ENCODE measurements at places on chromosomes 5 and 9. TPM values are rescaled to one million over a fixed set of nuclear protein-coding genes. Genes with fewer than 3 reads are reported as not detected.

Gene ADGRD2
- not detected for total RNA-seq

DNA sequence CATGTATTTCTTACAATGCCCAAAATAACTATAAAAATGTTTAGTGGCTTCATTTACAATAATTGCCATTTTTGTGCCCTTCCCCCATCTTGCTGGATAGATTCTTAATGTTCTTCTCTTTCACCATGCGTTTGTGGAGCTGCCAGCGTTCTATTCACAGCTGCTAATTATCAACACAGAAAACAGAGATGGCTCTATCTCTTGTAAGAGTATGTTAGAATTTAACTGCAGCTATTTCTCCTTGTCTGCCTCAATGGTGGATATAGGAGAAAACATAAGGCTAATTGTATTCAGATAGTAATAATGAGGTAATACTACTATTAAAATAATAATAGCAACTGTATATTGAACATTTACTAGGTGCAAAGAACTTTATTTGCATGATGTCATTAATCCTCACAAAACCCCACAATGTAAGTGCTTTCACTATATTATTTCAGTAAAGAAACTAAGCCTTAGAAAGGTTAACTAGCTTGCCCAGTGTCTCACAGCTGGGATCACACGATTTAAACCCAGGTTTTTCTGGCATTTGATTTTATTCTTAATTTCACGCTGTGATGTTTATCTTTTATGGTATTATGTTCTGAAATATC, 50.1 kb downstream of the JAKMIP2 start:
- DNase-seq: no peak

Gene ANKRD31
- total RNA-seq: 0.37 TPM

DNA sequence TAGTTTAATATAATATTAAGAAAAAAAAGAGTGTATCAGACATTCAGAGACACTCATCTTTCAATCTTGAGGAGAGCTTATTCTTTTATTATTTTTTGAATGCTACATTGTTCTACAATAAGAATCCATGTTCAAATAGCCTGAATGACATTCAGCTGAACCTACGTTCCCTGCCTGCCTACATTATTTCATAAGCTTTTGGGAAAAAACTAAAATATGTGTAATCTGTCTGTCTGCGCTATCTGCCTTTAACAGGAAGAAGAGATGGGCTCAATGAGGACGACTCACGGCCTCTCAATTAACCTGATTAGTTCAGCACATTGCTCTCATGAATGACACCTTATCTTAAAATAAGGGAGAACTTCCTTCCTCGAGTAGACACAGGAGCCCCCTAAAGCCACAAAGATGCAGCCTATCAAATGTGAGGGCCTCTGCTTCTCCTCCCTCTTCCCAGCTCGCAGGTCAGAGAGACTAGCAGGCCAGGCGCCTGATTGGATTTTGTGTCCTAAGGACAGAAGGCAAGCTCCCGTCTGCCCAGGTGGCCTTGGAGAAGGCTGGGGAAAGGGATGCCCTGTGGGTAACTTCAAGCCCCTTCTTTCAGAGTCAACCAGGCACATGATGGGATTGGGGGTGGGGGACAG, 37.8 kb downstream of the EBF1 start:
- DNase-seq: no peak

GRCh38 chr5:52502460-52502999, 285.2 kb upstream of the ITGA1 start:
- no peak for DNase-seq

Gene CD74
- total RNA-seq: 477 TPM

Gene IGIP
- 3.2 TPM for total RNA-seq
